ENCODE measurements at places on chromosomes 6 and 20.

DNA sequence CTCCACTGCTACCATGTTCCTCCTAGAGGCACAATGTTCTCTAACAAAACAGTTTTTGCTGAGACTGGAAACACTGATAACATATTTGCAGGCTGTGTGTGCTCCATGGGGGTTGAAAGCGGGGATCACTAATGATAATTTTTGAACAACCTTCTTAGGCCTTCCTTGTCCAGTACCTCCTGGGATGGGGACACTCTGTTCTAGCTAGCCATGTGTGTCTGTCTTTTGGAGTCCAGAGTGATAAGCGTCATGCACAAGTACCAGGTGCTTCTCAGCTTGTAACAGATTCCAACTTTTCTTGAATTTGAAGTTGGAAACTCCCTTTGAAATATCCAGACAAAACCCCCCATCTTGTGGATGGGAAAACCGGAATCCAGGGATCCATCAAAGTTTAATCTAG lies 15.2 kb downstream of the PI3 start:
- no peak for DNase-seq

DNA sequence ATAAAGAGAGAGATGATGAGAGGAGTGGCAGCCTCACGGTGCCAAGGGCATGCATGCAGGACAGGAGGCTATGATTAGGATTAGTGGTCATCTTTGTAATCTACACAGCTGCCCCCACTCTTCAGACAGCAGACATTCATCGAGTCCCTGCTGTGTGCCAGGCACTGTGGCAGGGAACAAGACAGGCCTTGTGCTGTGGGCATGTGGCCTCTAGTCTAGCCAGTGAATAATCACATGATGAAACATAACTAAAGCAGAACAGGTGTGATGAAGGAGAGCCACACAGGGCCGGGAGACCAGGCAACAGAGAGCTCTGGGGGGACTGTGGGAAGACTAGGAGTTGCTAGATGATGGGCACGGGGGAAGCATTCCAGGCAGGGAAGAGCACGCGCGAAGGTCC lies 22.2 kb downstream of the TOX2 start:
- DNase-seq = no peak

GRCh38 chr6:83250235-83250634 lies 57.1 kb downstream of the RWDD2A start:
- DNase-seq = no peak

DNA sequence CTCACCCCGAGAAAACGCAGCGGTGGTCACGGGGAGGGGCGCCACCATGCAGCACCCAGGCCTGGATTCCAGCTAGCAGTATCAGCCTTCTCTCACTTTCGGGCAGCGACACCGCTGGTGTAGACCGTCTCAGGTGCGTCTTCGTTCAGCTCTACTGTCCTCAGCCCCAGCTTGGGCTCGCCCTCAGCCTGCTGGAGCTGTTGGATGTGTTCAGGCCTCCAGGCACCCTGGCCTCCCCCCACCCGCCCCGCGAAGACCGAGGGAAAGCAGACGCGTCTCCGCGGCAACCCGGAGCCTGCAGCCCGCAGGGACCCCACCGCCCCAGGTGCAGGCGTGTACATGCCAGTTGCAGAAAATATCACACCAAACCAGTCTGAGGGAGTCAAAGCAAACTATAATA lies 60.8 kb upstream of the CARMIL1 start:
- no peak for DNase-seq

- DNase-seq = no peak
These were observed 79.8 kb downstream of the TBC1D7 start for GRCh38 chr6:13248584-13248985.

Data from posterior cingulate gyrus (tissue), 11 donors.